Stimulated activated CD8-positive, alpha-beta memory T cell treated with anti-CD3 and anti-CD28 coated beads, Interleukin-15, amount 100 ng/mL, for 4 hours (primary cell): ENCODE measurements at places on chromosomes 4 and X.

GRCh38 chrX:139974471-139974870 lies 9.2 kb upstream of the CXorf66 start:
- no peak for DNase-seq

- DNase-seq: no peak
Measured at GRCh38 chr4:5096261-5096660, 45.0 kb downstream of the STK32B start.

GRCh38 chr4:1206299-1207156 lies 34.1 kb upstream of the SPON2 start:
- DNase-seq: no peak

- DNase-seq: no peak
Measured at GRCh38 chr4:41323179-41323578, 66.5 kb downstream of the UCHL1 start.

GRCh38 chr4:168836490-168836889 lies 173.6 kb downstream of the CBR4 start:
- DNase-seq: no peak

DNA sequence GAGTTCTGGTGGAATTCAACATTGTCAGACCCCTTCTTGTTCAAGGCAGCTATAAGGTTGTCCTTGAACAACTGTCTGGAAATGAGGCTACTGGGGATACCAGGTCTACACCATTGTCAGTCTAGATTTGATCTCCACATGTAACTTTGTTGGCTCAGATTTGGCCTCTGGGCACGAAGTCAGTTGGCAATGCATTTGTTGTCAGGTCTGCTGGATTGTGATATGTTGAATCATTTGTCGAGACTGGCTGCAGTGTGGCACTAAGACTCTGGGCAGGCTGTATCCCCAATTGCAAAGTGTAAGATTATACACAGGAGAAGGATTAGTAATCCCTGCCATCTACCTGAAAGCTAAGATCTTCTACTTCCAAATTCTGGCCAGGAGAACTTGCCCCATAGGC lies 26.5 kb downstream of the ZNF81 start:
- no peak for DNase-seq

DNA sequence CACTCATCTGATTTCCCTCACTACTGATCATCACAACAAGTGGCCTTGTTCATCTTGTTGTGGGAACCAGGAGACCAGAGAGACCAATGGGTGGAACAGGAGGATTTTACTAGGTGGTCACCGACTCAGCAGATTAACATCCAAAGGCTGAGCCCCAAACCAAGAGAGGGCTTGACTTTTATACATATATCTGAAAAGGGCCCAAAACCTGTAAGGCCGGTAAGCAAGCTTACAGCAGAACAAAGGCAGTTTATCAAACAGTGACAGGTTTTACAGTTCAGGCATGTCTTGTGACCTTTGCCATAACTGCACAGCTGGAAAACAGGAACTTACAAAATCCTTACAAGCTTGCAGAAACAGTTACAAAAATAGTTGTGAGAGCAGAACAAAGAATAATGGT lies 195.9 kb downstream of the OR13H1 start:
- DNase-seq: no peak

DNA sequence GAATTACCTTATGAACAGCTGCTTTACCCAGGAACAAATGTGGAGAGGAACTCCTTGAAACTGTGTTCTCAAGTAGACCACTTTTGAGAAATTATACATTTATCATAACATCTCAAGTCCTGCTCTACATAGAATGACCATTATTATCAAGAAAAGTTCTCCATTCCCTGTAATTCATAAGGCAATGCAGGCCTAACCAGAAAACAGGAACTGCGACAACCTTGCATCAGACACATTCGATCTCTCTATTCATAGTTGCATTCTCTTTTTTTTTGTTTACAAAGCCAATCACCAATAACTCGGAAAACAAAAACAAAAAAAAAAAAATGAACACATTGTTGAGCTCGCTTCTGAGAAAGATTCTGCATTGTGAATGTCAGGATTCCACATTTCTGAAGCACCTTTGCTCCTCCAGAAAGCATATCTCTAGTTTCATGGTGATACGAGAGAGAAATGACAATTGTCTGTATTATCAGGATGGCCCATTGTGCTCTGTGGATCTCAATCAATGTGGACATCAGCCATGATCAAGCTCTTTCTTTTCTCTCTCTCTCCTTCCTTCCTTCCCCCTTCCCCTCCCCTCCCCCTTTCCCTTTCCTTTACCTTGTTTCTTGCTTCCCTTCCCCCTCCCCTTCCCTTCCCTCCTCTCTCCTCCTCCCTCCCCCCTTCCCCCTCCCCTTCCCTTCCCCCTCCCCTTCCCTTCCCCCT lies 32.4 kb upstream of the CD99 start:
- DNase-seq: no peak

DNA sequence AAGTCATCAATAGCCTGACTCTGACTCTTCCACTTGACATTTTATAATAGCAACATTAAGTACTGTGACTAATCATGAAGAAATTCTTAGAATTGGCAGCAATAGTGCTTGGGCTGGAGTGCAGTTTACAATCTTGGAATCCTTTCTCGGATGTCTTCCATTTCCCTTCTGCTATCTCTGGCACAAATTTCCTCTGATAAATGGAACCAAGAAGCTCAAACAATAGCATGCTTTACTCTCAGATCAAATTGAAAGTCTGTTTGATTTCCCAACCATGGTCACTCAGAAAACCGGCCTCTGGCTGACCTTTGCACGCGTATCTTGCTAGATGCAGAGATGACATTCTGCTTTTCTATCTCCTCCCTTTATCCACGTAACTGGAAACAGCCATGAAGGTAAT lies 99.0 kb upstream of the SPANXC start:
- DNase-seq: no peak
